ENCODE measurements at places on chromosomes 5 and 9.
A peak's percentile ranks its signal among the peaks of the same experiment; 100 is the strongest.

DNA sequence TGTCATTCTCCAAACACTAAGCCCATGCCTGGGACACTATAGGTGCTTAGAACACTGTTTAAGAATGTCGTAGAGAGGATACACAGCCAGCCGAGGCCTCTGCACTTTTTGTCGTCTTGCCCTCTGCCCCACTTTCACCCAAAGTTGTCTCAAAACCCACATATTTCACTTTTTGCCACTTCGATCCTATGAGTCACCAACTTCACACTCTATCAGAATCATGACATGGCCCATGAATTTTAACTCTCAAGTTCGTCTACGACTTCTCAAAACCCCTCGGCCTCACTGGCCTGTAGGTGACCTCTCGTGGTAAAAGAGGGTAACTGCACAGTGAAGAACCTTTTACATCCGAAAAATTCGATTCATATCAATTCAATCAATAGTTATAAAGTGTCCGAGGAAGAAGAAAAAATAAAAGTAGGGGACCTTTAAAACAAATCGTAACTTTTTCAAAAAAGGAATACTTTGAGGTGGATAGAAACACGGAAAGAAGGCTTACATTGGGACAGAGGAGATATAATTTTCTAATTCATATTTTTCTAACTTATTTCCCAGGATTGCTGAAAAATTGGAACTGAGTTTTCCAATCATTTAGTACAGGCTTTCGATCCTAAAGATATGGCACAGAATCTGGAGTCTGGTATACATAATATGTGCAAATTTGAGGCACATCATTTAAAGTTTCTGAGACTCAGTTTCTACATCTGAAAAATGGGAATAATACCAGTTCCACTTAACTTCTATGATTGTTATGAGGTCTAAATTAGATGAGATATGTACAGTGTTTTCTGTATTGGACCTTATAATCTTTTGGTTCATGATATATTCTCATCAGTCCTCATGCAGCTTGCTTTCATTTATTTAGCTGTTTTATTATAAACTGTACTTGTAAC, 122.6 kb downstream of the APBA1 start:
- no peak for DNase-seq

GRCh38 chr5:178240766-178241165, 8.2 kb upstream of the PHYKPL start:
- DNase-seq = no peak

DNA sequence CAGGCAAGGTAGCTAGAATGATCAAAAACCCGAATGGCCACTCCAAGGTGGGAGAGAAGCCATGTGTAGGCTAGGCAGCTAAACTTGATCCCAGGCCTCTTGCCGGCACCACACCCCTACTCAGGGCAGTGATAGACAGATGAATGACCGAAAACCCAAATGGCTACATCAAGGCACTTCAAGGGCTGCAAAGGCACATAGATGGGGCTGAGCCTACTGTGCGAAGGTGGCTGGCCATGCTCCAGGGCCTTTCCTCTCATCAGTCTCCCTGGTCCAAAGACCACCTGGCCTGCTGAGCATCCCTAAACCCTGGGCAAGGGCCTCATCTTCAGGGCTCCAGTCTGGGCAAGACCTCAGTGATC, 3.7 kb upstream of the TIFAB start:
- no peak for DNase-seq

GRCh38 chr9:113954591-113954990, 78.5 kb downstream of the ZNF618 start:
- no peak for DNase-seq

DNA sequence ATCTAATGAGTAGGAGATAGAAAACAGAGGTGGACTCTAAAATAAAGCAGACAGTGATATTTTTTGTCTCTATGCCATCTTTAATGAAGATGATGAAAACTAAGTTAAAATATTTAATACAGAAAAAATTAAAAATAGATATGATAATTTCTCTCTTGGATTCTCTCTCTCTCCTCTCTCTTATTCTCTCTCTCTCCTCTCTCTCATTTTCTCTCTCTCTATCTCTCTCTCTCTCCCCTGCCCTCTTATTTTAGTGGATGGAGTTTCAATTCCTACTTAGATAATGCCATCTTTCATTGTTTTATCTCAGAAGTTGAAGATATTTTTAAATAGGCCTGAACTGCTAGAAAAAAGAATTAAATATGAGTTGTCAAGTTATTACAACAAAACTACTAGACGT, 38.2 kb downstream of the ESM1 start:
- no peak for DNase-seq

- DNase-seq = no peak
Measured at GRCh38 chr5:6261668-6262067, 116.7 kb downstream of the MED10 start.

GRCh38 chr5:14597080-14597479, 15.5 kb downstream of the OTULINL start:
- no peak for DNase-seq

GRCh38 chr9:71250581-71250980, 129.2 kb upstream of the TRPM3 start:
- no peak for DNase-seq

GRCh38 chr5:118981783-118982182, 6.6 kb downstream of the DTWD2 start:
- no peak for DNase-seq

DNA sequence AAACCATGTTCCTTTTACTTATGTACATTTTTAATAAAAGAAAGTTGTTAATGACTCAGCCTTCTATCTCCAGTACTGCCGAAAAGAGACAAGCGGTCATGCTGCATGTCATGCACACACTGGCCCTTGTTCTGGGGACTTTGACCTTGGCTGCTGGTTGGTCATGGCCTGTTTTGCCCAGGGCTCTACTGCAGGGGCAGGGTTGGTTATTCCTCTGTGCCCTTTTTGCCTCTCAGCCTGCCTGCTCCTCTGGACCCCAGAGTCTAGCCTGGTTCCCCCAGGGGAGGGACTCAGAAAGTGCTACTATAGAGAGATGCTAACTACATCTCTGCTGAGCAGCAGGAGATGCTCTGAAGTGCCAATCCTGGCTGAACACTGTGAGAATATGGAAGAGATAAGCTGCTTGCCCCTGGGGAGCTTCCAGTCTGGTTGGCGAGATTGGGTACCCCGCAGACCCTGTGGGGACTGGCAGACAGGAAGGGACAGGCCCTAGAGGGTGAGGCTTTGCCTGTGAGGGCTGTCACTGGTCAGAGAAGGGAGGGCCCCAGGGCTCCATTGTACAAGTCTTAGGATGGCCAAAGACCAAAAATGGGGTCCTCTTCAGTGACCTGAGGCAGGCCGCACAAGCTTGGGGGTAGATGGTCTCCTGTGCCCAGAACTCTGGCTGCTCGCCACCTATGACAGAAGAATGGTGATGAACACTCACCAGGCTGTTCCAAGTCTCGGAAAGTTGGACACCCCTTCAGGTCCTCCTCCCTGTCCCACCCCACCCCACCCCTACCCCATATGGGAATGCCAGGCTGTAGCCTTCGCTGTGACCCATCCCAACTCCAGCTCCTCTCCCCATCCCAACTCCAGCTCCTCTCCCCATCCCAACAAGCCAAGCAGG, 14.3 kb downstream of the IRF1 start:
- no peak for DNase-seq

- no peak for DNase-seq
Measured at GRCh38 chr9:16675131-16675530, 195.3 kb downstream of the BNC2 start.

GRCh38 chr9:13430368-13431221, 151.1 kb upstream of the MPDZ start:
- no peak for DNase-seq

DNA sequence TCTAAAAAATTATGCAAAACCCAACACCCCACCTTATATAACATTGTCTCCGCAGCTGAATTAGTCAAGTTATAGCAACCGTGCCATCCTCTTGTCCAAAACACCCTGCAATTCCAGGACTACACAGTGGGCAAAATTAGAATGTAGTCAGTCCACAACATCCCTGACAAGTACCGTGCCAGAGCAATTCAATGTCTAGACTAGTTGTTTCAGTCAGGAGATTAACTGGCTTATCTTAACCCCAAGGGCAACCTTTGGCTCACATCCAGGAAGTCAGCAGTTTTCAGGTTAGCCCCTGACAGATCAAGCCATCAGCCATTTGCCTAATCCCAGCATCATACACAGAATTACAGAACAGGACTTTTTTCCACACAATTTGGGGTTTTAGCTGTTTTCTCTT, 240.8 kb upstream of the TMEM161B start:
- DNase-seq = no peak

GRCh38 chr5:137714946-137715345, 20.9 kb downstream of the KLHL3 start:
- DNase-seq = no peak

DNA sequence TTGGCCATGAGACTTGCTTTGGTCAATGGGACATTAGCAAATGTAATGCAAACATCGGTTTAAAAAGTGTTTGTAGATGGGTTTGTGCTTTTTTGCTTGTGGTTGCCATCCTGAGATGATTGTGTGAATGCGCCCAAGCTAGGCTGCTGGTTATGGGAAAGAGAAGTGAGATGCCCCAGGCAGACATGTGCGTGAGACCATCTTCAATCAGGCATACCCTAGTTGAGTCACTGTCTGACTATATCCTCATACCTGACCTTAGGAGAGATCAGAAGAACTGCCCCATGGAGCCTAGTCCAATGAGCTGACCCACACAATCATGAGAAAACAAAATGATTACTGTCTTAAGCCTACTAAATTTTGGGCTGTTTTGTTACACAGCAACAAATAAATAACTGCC, 36.8 kb upstream of the ZNF608 start:
- no peak for DNase-seq

DNA sequence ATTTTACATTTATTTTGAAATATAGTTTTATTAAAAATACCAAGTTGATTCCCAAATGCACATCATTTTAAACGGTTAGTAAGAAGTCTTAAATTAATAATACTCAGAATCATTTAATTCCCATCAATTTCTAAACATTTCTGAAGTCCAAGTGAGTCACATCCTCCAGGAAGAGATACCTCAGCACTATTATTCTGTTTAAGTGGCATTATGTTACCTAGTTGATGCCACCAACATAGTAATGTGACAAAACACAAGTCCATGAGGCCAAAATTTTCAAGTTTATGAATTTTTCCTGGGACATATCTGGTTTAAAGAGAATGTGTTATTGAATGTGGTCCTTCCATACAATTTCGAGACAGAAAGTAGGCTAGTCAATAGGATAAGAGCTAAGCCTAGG, 1348.3 kb upstream of the CDH9 start:
- DNase-seq = no peak

DNA sequence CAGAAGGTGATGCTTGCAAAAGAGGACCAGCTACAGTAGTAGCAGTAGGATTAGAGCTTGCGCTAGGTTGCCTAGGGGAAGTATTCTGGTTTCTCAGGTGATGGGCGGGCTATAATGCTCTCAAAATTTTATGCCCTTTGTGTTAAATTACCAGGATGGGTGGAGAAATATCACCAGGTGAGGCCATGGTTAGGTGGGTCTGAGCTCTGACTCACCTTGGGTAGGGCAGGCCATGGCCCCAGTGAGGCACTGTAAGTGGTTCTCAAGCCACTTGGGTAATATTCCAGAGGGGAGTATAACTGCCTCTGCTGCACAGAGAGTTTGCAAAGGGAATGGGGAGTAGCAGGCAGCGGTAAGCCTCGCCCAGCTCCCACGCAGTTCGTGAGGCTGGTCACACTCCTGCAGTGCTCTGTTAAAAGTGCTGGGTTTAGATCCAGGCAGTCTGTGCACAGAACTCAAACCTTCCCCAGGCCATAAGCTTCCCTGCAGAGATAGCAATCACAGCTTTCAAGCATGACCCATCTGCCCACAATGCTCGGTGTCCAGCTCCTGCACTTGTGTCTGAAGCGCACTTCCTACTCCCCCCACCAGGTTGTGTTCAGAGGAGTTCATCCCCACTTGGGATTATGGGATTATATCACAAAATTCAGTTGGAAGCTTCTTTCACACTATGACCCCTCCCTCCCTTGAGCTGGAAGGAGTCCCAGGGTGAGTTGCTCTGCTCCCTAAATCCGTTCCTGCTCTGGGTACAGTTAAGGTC, 575.0 kb downstream of the CHSY3 start:
- DNase-seq = no peak

DNA sequence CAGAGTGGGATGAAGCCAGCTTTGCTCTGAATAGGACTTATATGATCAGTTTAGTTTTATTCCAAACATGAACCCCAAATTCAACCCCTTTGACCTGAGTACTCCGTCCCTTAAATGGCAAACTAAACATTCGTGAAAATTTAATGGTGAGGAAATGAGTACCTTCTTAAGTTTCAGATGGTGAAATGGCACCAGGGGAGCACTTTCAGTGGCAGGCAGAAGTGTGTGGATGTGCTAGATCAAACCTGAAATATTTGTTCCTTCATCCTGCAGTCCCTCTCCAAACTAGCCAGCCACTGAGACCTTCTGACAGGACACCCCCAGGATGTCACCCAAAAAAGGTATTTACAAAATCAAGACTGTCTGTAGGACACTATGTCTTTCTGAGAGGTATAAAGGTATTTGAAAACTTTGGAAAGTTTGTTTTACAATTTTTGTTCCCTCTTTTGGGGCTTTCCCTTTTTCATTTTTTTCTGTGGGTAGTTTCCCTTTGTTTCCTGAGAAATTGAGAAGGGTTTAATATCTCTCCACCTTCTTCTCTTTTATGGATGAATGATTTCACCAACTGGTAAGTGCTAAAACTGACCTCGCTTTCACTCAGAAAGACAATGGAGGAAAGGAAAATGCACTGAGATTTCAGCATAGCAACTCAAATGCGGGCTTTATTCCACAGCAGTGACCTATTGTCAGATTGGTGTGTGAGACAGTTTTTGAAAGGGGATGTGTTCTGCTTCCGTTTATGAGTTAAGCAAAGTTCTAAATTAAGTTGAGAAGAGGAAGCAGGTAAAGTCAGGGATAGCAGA, 127.1 kb downstream of the TMC1 start:
- no peak for DNase-seq

DNA sequence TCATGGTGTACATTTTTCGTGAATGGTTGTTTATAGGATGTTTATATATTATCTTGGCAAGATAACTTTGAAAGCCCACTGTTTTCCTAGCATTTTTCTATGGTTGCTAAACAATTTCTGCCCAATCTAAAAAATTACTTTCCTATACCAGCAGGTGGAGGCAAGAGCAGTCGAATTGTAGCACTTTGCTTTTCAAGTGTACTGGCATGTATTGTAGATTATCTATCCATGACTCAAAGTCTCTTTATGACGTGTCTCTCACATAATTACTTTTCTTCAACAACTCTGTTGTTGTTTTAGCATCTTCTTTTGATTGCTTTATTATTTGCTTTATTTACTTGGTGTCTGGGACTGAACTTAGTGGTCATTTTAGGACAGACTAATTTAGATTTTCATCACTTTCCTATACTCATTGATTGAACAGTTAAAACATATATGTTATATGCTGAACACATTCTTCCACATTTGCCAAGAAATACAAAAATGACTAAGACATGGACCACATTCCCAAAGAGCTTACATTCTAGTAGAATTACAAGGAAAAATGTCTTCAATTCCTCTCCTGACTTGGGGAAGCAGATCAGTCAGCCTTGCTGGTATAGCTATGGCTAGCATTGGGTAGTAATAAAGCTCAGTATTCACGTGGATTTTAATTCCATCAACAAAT, 20.7 kb downstream of the NLN start:
- DNase-seq = peak; percentile 58

GRCh38 chr9:5095795-5096194, 89.6 kb downstream of the INSL6 start:
- no peak for DNase-seq

- DNase-seq = no peak
Measured at GRCh38 chr5:36138900-36139683, 12.6 kb downstream of the LMBRD2 start.

GRCh38 chr5:74544811-74545210, 95.7 kb downstream of the ENC1 start:
- DNase-seq = no peak

- DNase-seq = no peak
Measured at GRCh38 chr9:98940276-98940675, 3.4 kb upstream of the COL15A1 start.

All from AG04449 (cell line).